ENCODE measurements at places on chromosomes 16 and 17.

DNA sequence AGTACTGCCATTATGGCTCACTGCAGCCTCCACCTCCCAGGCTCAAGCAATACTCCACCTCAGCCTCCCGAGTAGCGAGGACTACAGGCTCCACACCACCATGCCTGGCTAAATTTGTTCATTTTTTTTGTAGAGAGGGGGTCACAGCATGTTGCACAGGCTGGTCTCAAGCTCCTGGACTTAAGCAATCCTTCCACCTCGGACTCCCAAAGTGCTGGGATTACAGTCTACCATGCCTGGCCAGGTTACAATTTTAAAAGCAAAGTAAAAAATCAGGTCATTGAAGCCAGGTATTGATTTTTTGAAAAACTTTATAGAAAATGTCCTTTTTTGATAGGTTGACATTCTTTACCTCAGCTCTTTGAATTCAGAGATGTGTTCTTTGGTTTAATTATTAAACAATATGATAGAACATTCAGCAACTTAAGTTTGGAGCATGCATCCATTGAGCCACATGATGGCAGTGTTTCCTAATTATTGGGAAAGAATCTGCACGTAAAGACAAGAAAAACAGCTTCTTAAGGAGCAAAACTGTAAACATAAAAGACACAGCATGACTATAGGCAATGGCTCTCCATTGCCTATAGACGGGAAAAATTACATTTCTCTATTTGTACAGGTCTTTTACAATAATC is 1.7 kb upstream of the SLC16A11 start:
- no peak for DNase-seq

DNA sequence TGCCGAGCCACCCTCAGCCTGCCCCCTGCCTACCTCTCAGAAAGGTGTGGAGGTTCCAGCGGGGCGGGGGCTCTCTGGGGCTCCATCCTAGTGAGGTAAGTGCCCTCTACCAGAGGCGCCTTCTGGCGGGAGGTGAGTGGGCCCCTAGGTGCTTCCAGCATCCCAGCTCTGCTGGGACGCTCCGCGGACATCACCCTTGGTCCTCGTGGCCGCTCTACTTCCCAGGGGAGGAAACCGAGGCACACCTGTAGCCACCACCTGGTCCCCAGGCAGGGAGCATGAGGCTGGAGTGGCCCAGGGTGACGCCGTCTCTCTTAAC is 1.4 kb downstream of the MCRIP2 start:
- DNase-seq = no peak

DNA sequence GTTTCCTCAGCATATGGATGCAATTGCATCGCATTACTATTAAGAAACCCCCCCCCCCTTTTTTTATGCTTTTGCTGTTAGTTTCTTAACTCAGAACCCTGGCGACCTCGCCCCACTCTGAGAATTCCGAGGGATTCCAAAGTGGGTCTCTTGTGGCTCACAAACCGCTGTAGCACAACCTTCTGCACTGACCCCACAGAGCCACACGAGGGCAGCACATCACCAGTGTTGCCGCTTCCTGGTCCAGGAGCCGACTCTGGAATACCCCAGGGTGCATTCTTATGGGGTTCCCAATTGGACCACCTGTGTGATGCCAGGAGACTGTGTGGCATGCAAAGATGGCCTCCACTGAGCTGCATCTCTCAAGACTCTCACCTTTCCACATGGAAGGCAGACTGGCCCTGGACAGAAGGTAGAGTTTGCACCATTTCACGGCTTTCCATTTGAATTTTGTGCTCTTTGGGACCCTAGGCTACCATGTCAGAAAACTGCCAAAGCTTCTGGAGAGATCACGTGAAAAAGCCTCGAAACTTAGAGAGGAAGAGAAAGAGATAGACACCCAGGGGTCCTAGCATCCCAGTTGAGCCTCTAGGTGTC is 432.7 kb upstream of the ASIC2 start:
- peak; percentile 4 for DNase-seq

- DNase-seq = no peak
Measured at GRCh38 chr16:17069681-17070080, 401.1 kb downstream of the XYLT1 start.

GRCh38 chr17:73541111-73541510 is 103.1 kb downstream of the SDK2 start:
- DNase-seq = no peak

GRCh38 chr17:57670769-57671569 is 74.1 kb downstream of the CCDC182 start:
- DNase-seq = no peak

DNA sequence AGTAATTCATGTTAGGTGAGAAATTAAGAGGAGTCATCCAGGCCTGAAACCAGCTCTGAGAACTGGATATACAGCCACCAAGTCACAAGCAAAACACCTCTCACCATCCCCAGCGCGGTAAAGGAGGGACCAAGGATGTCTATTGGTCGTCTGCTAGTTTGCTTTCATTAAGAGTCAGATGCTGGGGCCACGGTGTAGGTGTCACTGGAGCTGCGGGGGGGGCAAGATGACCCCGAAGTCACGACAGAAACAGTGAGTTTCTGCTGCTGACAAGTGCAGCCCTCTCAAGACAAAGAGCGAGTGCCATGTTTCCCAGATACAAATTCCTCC is 790 bp downstream of the NCBP3 start:
- no peak for DNase-seq

GRCh38 chr16:17125671-17126070 is 345.1 kb downstream of the XYLT1 start:
- DNase-seq = no peak

- no peak for DNase-seq
Measured at GRCh38 chr17:59893676-59894100, 767 bp downstream of the RPS6KB1 start.

GRCh38 chr17:74736513-74737298 is at the start of gene RAB37:
Gene RAB37 (plus strand): TSS chr17:74737256. CDS start chr17:74737273, 17 bp downstream.
- DNase-seq = no peak

DNA sequence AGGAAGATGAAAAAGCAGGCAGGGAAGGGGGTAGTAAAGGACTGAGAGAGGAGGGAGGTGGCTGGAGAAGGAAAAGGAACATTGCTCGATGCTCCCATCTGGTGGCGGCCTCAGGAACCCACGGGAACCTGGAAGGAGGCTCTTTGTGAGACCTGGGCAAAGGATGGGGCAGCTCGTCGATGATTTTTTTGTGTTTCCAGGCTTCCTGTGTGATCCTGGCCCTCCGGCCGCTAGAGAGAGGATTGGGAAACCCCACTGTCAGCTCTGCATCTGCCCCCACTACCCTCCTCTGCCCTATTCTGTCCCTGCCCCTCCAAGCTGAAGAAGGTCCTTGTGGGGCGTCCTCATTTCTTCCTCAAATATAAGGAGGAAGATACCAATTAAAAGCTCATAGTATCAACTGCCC is 6.6 kb downstream of the WFIKKN2 start:
- peak; percentile 28 for DNase-seq

DNA sequence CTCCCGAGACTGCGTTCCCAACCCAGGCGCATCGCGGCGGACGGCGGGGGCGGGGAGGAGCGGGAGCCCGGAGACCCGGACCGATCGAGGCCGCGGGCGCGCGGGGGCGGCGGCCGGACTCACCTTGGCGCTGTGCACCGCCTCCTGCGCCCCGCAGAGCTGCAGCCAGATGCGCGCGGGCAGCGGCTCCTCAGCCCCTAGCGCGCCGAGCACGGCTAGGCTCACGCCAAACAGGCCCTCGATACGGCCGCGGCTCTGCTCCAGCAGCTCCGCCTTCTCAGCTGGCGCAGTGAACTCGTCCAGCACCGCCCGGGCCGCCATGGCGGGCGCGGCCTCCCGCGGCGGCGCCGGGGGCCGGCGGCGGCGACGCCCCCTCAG is 339 bp downstream of the N4BP1 start:
- DNase-seq = no peak

DNA sequence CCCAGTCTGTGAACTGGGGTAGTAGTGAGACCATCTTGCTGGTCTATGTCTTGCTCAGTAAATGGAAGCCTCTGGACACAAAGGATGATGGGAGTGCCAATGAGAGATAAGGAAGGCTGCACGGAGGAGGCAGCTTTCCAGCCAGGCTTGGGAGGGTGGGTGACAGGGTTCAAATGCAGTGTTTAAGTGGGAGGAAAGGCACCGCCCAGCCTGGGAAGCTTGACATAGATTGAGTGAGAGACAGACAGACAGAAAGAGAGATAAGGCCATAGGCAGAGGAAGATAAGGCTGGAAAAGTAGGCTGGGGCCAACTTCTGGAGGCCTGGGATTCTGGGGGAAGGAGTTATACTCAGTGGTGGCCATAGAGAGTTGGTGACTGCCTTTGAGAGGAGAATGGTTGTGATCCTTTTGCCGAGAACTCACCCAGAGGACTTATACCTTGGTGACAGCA is 7.2 kb upstream of the COL1A1 start:
- DNase-seq = no peak

- DNase-seq = no peak
Measured at GRCh38 chr16:82917886-82918595, 291.3 kb downstream of the CDH13 start.

DNA sequence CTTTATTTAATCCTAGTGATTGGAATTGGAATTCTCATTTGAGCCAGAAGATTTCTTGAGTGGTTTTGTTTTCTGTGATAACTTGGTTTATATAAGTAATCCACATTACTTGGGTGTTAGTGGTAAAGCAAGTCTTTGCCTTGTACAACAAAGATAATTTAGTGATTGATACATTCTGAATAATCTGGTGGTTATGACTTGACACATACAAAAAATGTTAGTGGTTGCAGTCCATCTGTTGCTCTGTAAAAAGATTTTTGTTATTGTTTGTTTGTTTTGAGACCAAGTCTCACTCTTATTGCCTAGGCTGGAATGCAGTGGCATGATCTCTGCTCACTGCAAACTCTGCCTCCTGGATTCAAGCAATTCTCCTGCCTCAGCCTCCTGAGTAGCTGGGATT is 13.2 kb downstream of the OMG start:
- no peak for DNase-seq

DNA sequence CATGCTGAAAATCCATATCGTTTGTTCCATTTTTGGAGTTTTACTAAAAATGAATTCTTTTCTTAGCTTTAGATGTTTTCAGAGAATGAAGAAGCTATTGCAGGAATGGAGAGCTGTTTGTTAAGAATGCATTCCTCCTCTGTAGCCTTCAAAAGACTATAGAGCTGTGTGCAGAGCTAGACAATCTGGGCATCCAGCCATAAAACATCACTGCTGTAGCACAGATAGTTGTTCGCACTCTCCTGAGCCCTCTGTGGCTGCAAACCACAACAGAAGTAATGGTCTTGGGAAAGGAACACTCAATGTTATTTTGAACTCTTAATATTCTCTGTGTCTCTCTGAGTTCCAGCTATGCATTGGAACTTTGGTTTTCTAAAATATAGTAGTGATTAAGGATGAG is 4.9 kb downstream of the TNRC6C start:
- no peak for DNase-seq

DNA sequence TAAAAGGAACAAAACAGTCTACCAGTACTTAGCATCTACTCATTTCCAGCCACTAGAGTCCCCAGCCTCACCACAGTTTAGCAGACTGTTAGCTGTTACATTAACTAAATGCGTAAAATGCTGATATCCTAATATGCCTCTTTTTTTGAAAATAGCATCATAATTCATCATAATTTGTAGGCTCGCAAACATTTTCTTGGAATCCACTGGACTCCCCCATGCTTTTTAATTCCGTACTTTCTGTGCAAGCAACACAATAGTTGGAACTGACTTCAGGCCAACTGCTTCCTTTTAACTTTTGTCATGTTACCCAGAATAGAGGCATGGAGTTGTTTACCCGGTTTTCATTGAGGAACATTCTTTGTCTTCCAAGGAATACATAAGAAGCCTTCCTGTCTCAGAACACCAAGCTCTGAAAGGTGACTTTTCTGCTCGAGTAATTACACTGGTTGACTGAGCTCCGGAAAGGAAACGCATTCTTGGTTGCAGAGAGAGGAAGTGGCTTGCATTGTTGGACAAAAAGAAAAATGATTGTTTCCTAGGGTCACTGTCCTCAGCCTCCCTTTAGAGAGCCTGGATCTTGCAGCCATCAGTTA is 30.9 kb upstream of the SEC14L1 start:
- DNase-seq = no peak

DNA sequence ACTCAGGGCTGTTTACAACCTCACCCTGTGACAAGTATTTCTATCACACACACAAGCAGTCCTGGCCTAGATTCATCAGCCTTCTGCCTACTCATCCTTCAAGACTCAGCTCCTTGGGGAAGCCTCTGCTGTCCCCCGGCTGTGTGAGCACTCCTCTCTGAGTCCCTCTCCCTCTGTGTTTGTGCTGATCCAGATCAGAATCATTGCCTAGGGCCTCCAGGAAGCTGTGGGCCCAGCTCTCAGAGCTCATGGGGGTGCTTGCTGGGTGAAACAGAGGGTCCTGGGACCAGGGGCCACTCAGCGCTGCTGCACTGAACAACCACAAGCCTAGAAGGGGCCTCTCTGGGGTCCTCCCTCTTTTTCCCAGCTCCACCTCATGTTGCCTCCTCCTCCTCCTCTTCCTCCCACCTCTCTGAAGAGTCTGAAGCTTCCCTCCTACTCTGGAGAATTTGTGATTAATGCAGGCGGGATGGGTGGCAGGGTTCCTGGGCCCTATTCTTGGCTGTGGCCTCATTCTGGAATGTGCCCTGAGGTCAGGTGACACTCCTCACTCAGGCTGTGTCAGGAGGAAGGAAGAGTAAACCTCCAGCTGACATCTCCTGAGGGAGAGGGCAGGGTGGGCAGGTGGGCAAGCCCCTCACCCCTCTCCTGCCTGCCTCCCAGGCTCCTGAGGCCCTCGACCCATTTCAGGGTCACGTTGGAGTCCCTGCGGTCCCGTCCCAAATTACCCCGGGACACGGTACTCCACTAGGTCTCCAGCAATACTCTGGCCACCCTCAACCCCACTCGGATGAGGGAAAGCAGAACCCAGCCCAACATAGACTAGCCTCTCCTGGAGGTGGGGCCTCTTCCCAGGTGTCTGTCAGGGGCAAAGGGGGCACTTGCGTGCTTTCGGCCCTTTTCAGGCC is 10.1 kb downstream of the WFIKKN2 start:
- DNase-seq = no peak

DNA sequence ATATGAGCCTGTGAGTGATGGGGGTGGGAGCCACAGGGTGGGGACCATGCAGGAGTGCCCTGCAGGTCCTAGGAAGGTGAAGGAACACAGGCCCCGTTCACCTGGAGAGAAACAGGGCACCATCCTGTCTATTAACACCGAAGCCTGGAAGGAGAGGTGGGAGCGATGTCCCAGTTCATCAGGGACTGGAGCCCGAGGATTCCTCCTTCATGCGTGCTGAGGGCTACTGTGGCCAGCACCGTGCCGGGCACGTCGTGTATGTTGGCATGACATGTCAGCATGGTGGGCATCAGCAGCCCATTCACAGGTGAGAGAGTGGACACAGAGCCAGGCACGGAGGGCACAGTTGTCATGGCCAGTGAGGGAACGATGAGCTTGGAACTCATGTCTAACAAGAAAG is 1.4 kb downstream of the WFIKKN2 start:
- no peak for DNase-seq
